Fibroblast of skin of right quadriceps (primary cell): ENCODE measurements at places on chromosomes 7 and 10.

DNA sequence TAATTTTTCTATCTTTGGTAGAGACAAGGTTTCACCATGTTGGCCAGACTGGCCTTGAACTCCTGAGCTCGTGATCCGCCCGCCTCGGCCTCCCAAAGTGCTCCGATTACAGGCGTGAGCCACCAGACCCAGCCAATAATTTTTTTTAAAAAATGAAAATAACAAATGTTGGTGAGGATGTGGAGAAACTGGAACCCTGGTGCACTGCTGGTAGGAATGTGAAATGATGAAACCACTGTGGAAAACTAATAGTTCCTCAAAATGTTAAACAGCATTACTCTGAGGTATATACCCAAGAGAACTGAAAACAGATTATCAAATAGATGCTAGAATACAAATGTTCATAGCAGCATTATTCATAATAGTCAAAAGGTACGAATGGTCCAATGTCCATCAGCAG is 23.0 kb upstream of the YWHAG start:
- DNase-seq: no peak

- no peak for DNase-seq
Measured at GRCh38 chr7:37112876-37113275, 335.8 kb downstream of the ELMO1 start.

DNA sequence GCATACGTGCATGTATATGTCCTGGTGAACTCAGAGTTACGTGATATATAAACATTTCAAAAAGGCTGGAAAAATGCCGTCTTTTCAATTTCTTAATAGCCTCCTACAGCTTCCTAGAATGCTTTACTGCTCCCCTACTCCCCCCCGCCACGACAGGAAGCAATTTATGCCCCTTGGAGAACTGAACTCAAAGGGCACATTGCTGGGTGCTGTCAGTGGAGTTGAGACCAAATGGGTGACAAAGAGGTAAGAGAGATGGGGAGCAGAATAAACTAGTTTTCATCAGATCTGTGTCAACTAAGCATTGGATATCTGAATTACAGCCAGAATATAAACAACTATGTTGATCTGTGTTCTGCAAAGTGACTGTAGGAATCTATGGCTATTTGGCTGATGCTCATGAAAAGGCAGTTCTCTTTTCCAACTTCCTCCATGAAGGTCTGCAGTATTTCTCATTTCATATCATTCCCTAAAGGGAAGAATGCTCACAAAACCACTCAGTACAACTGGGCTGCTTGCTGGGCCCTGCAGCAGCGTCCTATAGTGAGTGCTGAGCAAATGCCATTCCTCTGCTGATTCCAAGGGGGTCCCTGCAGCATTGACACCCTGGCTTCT is 171.3 kb upstream of the HPS1 start:
- DNase-seq: no peak

- DNase-seq: peak; percentile 13
Measured at GRCh38 chr7:39085590-39086049, 107.9 kb downstream of the POU6F2 start.

GRCh38 chr10:54691331-54691730 is 109.7 kb downstream of the PCDH15 start:
- DNase-seq: no peak

DNA sequence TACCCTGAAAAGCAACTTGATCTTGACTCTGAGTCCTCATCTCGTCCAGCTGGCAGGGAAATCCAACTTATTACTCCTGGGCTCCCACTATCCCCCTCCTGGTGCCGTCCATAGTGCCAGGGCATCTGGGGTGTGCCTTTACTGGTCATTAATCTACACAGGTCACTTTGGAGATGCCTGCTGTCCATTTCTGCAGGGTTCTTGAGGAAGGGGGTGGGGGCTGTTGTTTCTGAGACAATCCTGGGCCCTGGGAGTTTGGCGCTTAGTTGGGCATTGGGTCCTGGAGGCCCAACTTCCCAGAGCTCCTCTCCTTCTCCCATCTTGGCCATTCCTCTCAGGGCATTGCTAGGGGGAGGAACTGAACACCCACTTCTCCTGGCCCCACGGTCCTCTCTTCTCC is 6.0 kb upstream of the TACR2 start:
- DNase-seq: no peak

- DNase-seq: no peak
Measured at GRCh38 chr7:116707289-116707688, 35.3 kb downstream of the MET start.

GRCh38 chr10:75024971-75025523 is 86.4 kb upstream of the SAMD8 start:
- no peak for DNase-seq

GRCh38 chr7:115734641-115735040 is 295.9 kb downstream of the TFEC start:
- DNase-seq: peak; percentile 37
